A673 (cell line): ENCODE measurements at places on chromosomes 16 and 17. TPM values are rescaled to one million over a fixed set of nuclear protein-coding genes. Genes with fewer than 3 reads are reported as not detected.
A peak's percentile ranks its signal among the peaks of the same experiment; 100 is the strongest.

GRCh38 chr17:70251706-70252105 is 82.4 kb downstream of the KCNJ2 start:
- no peak for DNase-seq

DNA sequence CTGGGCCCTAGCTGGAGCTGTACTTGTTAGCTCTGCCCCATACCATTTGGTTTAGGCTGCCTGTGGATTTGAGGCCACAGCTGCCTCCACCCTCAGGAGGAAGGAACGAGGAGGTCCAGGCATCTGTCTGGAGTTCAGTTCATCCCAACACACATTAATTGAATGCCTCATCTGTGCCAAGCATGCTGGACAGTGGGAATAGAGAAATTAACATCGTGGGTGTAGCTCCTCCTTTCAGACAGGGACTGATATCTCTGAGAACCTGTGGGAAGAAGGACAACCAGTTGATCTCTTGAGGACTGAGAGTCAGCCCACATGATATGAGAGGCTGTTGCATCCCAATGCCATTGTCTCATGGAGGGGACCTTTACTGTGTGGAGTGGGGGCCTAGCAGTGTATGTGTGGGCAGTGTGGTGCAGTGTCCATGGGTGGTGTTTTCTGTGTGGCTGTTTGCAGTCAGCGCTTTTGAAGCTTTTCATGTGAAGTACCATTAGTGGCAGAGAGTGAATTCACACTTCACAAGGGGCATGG is 29.4 kb upstream of the DDX52 start:
- no peak for DNase-seq

GRCh38 chr16:8370374-8371270 is 219.7 kb downstream of the TMEM114 start:
- DNase-seq: peak; percentile 3

GRCh38 chr16:71781741-71782140 is 26.9 kb downstream of the AP1G1 start:
- no peak for DNase-seq

- DNase-seq: no peak
These were observed 25.0 kb downstream of the FBXL20 start for GRCh38 chr17:39376434-39376833.

DNA sequence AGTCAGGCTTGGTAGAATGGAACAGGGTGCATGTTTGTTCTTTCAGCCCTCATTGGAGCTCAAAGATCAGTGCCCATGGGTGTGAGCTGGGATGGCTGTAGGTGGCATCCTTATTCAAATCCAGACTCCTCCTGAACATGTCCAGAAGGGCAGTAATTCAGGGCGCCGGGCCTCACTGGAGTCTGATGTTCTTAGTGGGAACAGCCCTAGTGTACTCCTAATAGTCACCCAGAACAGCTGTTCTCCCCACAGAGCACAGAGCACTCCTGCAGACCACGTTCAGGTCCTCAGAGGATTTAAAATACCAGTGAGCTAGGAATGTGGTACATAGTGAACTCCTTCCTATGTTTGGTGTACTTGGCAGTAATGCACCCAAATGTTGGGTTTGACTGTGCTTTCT is 96.2 kb downstream of the BANP start:
- DNase-seq: no peak

- no peak for DNase-seq
These were observed 9.2 kb upstream of the TNFRSF13B start for GRCh38 chr17:16980813-16981731.

GRCh38 chr17:28812748-28813377 is 29.7 kb downstream of the FAM222B start:
- DNase-seq: no peak

DNA sequence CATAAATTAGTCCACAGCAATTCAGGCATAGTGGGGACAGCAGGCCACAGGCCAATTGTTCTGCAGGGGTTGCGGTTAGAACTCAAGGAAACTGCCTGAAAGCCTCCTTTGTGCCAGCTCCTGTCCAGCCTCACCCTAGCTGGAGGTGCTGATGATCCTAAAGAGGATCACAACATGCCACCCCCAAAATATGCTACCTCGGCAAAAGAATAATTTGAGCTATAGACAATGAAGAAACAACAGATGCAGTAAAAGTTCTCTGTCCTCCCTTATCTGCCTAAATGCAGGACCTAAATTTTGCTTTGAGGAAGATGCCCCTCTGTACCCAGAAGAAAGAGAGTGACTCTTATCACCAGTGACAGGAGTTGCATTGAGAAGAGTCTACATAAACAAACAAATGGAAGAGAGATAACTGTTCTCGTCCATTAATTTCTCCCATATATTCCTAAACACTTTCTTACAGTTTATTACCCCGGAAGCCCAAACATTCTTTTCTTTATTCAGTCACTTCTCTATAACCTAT is 14.7 kb downstream of the ALOX15 start:
- no peak for DNase-seq

Gene HOXB1
- not detected in 2 replicates for total RNA-seq

Gene ZSCAN10
- total RNA-seq: not detected in 2 replicates

Gene TNS4
- total RNA-seq: not detected in 2 replicates
